NCI-H446 treated with DMSO at 0.1 percent for 48 hours (cell line): ENCODE measurements at places on chromosomes 7 and 10.

DNA sequence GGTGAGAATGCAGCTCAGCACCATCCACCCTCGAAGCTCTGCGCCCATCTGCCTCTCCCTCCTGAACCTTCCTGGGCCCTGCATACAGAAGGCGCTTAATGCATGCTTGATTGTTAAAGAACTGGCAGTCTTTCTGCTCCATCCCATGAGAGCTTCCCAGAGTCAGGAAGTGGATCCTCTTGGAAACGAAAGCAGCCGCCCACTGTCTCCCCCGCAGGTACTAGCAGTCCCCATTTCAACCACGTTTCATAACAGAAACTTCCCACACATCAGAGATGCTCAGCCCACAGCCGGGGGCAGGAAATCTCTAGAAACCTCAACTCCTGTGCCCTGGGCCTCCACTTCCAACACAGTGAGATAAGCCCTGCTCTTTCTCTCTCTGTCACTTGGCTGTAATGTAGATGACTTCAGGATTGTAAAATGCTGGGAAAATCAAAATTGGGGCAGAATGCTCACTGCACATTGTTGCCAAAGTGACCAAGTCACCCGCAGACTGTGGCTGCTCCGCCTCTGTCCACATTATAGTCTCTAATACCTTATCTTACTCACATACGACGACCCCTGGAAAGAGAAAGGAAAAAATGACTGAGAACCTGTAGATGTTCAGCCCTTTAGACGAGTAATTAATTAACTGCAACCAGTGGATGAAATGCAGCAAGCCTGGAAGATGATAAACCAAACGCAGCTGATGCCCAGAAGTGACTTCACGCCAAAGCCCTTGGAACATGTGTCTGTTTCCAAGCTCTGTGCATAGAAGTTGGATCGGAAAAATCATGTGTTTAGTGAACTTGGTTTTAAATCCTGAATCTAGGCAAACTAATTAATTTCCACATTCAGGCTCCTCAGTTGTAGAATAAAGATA lies 28.5 kb downstream of the GSDME start:
- no peak for DNase-seq

- no peak for DNase-seq
These were observed 53.5 kb upstream of the TNS3 start for GRCh38 chr7:47635091-47636080.

DNA sequence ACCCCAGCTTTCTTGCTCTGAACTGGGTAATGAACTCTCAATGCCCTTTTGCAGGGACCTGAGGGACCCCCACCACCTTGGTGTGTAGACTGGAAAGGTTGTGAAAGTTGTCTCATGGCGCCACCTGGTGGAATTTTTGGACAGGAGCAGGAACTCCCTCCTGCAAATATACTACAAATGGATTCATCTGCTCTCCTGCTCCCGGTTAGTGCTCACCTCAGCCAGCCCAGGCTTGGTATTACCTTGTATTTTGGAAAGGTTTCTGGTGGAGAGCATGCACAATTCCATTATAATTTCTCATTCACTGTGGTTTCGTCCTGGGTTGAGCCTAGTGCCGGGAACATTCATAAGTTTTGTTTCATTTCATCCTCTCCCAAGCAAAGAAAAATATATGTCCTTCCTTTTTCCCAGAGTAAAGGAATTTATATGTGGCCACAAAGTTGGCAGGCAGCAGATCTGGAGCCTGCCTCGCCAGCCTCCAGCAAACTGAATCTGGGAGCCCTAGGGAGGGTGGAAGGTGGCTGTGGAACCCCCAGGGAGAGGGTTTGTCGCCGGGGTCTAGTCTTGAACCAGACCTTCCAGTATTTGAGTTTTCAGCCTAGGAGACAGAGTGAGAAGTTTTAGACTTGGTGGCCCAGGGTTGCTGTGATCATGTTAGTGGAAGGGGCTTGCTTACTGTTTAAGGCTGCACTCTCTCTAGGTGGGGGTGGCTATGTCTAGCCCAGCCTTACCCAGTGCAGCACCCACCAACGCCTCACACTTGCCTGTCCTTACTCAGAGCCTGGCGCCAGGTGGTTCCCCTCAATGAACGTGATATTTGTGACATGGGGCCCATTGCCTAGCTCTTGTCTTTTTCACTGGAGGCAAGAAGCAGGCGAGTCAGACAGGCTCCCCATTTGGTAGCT lies 9.5 kb downstream of the FAM241B start:
- DNase-seq: no peak

GRCh38 chr10:59879363-59879913 lies 26.9 kb downstream of the CCDC6 start:
- DNase-seq: no peak

GRCh38 chr7:143435266-143435665 lies 8.0 kb upstream of the TAS2R60 start:
- no peak for DNase-seq

GRCh38 chr10:44385696-44386441 lies 972 bp upstream of the CXCL12 start:
- no peak for DNase-seq

GRCh38 chr7:55969391-55969790 lies 5.0 kb downstream of the NIPSNAP2 start:
- no peak for DNase-seq

GRCh38 chr10:14815681-14816080 lies 22.2 kb downstream of the CDNF start:
- DNase-seq: no peak

GRCh38 chr10:128180843-128181242 lies 54.6 kb upstream of the MKI67 start:
- no peak for DNase-seq

- no peak for DNase-seq
These were observed 161.2 kb upstream of the FAM3C start for GRCh38 chr7:121557034-121557892.

DNA sequence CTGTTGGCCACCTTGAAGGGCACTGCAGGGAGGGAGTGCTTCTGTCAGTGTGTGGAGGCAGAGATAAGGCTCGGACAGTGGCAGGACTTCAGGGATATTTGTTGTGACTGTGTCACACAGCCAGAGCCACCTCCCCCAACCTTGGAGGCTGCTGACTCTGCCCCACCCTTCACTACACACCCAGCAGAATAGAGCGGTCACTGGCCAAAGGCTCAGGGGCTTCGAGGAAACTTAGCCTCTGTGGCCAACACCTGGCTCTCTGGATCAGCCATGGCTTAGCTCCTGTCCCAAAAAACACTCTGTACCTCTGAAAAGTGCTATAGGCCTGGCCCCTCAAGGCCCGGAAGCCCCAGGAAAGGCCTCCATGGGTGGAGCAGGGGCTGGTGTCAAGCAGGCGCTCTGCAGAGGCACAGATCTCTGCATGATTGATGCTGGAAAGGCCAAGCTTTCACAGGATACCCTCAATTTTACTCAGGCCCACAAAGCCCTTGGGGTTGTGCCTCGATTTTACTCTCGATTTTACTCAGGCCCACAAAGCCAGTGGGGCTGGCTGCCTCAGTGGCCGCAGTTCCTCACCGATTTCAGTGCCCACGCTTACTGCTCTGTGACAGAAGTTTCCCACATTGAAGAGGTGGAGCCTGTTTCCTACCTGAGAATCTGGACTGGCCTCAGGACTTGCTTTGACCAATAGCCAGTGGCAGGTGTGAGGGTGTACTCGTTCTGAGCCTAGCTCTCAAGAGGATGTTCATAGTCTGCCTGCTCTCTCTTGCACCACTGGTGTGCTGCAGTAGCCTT lies 113.2 kb upstream of the GPR26 start:
- no peak for DNase-seq

- no peak for DNase-seq
These were observed 292.4 kb upstream of the KLF14 start for GRCh38 chr7:131026297-131027000.

- peak; percentile 2 for DNase-seq
These were observed 984 bp downstream of the SMURF1 start for GRCh38 chr7:99142727-99143520.

GRCh38 chr7:32500922-32501341 lies 5.6 kb downstream of the AVL9 start:
- DNase-seq: peak; percentile 41

DNA sequence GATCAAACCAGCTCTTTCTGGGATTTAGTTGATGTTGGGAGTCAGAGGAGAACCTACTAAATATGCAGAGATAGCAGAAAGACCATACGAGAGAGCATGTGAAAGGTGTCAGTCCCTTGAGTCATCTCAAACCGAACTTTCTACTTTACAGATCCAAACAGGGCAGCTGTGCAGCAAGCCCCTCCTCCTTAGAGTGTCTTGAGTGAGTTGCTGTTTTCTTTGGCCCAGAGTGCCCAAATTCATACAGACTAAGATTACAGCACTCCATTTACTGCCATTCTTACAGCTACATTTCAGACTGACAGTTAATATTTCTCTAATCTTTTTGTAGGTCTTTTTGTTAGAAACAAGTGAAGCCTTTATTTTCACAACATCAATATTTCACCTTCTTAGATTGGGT lies 53.4 kb downstream of the NRCAM start:
- DNase-seq: no peak

- peak; percentile 26 for DNase-seq
These were observed 20.7 kb downstream of the SKAP2 start for GRCh38 chr7:26843705-26844104.

GRCh38 chr10:87523731-87524130 lies 19.0 kb downstream of the MINPP1 start:
- no peak for DNase-seq

- DNase-seq: no peak
These were observed 64.1 kb upstream of the MALRD1 start for GRCh38 chr10:18984531-18984930.

- no peak for DNase-seq
These were observed 54.0 kb downstream of the LAMB4 start for GRCh38 chr7:108076156-108076555.

- no peak for DNase-seq
These were observed 590.0 kb upstream of the SEMA3D start for GRCh38 chr7:85776691-85777345.

DNA sequence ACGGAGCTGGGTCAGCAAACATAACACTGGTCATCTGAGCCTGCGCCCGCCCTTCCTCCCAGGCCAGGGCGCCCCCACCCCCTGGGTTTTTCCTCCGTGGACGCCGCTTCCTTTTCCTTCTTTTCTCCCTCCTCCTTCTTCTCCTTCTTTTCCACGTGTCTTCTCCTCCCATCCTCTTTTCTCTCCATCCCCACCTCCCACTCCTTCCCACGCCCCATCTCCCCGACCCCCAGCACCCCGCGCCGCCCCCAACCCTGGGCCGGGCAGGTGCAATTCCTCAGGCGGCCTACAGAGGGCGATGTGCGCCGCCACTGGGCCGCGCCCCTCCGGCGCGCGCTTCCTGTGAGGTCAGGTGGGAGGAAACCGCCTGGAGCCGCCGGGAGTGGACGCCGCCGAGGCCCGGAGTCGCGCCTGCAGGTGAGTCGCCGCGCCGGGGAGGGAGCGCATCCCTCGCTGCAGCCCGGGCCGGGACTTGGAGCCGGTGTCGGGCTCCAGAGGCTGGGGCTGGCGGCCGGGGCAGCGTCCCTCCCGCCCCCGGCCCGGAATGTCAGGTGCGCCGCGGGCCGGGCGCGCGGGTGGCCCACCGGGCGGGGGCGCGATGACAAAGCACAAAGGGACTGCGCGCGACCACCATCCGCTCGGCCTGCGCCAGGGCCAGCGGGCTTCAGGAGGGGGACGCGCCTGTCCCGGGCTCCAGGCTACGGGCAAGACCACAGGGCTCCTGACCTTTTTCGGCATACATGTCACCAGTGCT lies at the start of gene FAM241B:
FAM241B (plus strand) TSS at position 351 of the 754 bp plus-strand sequence. CDS start 1,497 bp downstream, outside the sequence.
- DNase-seq: no peak

GRCh38 chr7:96034940-96035727 lies 262.8 kb downstream of the DYNC1I1 start:
- peak; percentile 77 for DNase-seq
